ENCODE measurements at places on chromosomes 2 and 18. TPM values are rescaled to one million over a fixed set of nuclear protein-coding genes. Genes with fewer than 3 reads are reported as not detected.

GRCh38 chr2:197251576-197251975 is 59.0 kb downstream of the ANKRD44 start:
- no peaks in the 10 kb centered on the region for H3K36me3 ChIP-seq
- DNase-seq, result no peak
- no peaks in the 10 kb centered on the region for H3K27me3 ChIP-seq

DNA sequence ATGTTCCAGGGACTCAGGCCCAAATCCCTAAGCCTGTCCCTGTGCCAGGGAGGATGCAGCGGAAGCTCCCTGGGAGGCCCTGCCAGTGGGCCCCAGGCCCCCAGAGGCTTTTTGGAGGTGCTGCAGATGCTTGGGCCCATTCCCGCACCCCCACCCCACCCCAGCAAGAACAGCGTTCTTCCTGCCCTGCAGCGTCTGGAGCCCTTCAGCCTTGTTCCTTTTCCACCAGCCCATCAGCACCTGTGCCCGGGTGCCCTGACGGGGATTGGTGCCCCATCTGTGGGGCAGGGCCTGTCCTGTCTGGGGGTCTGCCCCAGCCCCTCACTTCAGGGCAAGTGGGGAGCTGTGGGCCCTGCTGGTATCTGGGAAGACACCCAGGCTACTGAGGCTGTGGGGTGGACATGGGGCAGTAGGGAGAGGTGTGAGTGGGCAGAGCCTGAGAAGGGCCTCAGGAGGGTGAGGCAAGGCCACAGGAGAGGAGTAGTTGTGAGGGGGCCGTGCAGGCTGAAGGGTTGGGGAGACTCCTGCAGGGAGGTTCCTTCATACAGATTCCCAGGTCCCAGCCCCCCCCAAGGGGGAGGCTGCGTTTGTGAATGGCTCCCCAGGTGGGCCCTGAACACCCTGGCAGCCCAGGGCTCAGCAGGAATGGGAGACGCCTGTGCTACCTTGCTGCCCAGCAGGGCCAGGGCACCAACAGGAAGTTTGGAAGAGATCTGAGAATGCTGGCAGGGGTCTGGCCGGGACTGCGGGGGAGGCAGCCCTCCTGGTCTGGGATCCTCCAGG is 2.4 kb downstream of the RNPEPL1 start:
- H3K27me3 ChIP-seq, result no peaks in the 10 kb centered on the region
- no peak overlapping the region for H3K27ac ChIP-seq
- DNase-seq, result no peak
- no peak overlapping the region for H3K4me3 ChIP-seq
- H3K4me1 ChIP-seq, result peaks cover 23% of the 10 kb centered on the region
- H3K36me3 ChIP-seq, result peaks cover 8% of the 10 kb centered on the region

The RAPGEF4 gene
- total RNA-seq, result 9.9 TPM

The UGT1A1 gene
- total RNA-seq, result not detected

The SOS1 gene
- total RNA-seq, result 29.8 TPM

The FAM228B gene
- total RNA-seq, result 23.6 TPM

The MC5R gene
- total RNA-seq, result not detected
